Cardiac muscle cell (in vitro differentiated cells and primary cell): ENCODE measurements at places on chromosomes 7 and 10. TPM values are rescaled to one million over a fixed set of nuclear protein-coding genes. Genes with fewer than 3 reads are reported as not detected.

DNA sequence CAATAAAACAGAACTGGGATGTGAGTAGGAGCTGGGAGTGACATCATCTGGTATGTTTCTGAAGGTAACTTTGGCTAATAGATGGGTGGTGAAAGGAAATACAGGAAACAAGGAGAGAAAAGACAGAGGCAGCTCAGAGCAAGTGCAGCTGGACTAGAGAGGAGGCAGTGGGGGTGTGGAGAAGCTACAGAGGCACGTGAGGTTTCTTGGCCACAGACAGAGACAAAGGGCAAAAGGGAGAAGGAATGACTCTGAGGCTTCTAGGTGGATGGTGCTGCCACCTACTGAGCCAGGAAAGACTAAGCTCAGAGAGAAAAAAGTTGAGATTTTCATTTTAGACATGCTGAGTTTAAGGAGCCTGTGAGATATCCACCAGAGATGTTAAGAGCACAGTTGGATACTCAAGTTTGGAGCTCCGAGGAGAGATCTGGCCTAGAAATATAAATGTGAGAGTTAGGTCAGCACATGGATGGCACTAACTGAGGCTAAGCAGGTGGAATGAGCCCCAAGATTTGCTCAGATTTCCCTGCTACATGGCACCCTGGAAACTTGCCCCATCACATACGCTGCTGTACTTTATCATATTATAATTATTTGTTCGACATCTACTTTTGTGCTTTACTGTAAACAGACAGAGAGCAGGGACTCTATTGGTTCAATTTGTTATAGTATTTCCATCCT lies 293.0 kb upstream of the IMMP2L start:
- DNase-seq: peak; percentile 30
- H3K27me3 ChIP-seq: peaks cover 41% of the 10 kb centered on the region
- H3K4me3 ChIP-seq: no peak overlapping the region
- no peaks in the 10 kb centered on the region for H3K4me1 ChIP-seq

- no peaks in the 10 kb centered on the region for H3K4me1 ChIP-seq
- no peak for DNase-seq
- no peak overlapping the region for H3K4me3 ChIP-seq
- no peak overlapping the region for H3K27ac ChIP-seq
- no peaks in the 10 kb centered on the region for H3K36me3 ChIP-seq
Measured at GRCh38 chr10:49661140-49661856, 18.2 kb upstream of the C10orf53 start.

- H3K4me3 ChIP-seq: no peak overlapping the region
- no peaks in the 10 kb centered on the region for H3K4me1 ChIP-seq
- DNase-seq: peak; percentile 8
- H3K36me3 ChIP-seq: no peaks in the 10 kb centered on the region
Measured at GRCh38 chr10:127826154-127826725, 66.5 kb downstream of the CLRN3 start.

GRCh38 chr10:91493313-91493712 lies 83.2 kb downstream of the HECTD2 start:
- no peak overlapping the region for H3K27ac ChIP-seq
- no peaks in the 10 kb centered on the region for H3K36me3 ChIP-seq
- no peaks in the 10 kb centered on the region for H3K27me3 ChIP-seq

DNA sequence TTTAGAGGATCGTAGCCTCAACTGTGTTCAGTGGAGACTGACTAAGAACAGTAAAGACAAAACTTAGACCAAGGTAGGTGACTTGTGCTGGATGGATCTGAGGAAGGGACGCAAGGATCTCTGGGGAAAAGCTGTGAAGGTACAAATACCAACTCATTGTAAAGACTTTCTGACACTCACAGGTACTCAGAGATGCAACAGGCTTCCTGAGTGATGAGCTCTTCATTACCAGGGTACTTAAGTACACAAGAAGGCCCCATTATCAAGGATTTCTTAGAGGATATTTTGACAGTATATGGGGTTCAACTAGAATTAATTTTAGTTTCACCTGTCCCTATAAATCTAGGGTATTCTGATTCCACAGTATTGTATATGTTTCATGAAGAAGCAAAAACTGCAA lies 440.7 kb downstream of the PLXDC2 start:
- no peak for DNase-seq
- H3K27me3 ChIP-seq: no peaks in the 10 kb centered on the region
- no peak overlapping the region for H3K27ac ChIP-seq
- H3K36me3 ChIP-seq: no peaks in the 10 kb centered on the region
- no peak overlapping the region for H3K4me3 ChIP-seq
- no peaks in the 10 kb centered on the region for H3K4me1 ChIP-seq

DNA sequence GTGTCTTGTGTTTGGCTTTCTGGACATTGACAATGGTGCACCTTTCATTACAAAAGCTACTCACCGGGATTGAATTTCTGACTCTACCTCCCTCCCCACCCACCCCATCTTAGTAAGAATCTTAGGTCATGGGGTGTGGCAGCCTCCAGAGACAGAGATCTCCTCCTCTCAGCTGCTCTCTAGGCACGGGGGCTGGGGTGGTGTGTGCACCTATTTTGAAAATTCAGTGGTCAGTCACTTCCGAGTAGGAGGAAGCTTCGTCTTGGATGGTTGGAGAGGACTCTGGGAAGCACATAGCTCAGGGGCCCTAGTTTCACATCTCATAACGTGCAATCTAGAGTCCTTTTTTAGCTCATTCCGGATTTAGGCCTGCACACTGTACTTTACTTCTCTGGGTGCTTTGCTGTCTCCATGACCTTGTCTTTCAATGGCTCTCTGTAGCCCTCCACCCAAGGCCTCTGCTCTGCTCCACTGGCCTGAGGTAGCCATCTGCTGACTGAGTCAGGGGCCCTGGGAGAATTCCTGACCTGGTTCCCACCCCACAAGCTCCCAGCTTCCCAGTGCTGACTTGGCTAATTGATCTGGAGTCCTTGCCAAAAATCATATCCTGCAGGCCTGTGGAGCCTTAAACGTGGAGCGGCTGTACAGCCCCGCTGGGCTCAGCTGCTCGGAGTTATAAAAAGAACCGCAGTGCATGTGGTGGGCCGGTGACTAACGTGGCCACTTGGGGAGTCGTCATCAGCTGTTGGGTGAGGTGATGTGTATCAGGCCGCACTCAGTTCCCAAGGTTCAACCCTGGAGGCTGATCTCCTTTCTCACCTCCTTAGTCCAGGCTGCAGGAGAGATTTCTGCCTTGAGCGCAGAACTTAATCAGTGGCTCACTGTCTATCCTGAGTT lies 19.3 kb upstream of the ADAMTS14 start:
- H3K27ac ChIP-seq: peak overlapping the region; percentile 79
- H3K36me3 ChIP-seq: no peaks in the 10 kb centered on the region
- no peak overlapping the region for H3K4me3 ChIP-seq

DNA sequence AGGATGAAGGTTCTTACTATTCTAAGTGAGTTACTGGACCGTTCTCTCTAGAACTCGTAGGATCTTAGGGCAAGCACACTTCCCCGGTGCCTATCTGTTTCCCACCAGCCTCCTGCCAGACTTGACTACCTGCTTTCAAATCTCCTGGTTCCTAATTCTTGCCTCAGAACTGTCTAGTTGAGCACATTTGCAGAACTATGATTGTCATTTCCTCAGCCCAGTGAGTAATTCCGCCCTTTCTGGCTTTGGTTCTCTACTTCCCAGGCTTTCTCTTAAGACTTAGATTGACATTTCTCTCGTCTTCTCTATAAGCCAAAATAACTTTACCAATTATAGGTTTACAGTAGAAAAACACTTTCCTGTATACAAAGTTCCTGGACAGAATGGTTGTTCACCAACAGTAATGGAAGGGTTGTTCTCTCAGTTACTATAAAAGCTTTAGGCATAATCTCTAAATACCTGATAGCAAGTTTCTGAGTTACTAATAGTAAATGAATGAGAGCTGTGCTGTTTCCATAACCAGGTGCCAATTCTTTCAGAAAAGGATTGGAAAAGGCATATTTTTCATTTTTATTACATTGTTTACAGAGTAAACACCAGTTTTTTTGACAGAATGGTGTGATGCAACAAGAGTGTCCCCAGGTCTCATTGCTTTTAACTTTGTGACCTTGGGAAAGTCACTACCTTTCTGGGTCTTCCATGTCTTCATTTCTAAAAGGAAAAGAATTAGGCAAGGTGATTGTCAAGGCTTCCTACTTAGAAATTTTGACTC lies 41.1 kb downstream of the PLEKHA8 start:
- no peak overlapping the region for H3K4me3 ChIP-seq
- no peaks in the 10 kb centered on the region for H3K27me3 ChIP-seq
- peaks cover 7% of the 10 kb centered on the region for H3K36me3 ChIP-seq
- no peak for DNase-seq

DNA sequence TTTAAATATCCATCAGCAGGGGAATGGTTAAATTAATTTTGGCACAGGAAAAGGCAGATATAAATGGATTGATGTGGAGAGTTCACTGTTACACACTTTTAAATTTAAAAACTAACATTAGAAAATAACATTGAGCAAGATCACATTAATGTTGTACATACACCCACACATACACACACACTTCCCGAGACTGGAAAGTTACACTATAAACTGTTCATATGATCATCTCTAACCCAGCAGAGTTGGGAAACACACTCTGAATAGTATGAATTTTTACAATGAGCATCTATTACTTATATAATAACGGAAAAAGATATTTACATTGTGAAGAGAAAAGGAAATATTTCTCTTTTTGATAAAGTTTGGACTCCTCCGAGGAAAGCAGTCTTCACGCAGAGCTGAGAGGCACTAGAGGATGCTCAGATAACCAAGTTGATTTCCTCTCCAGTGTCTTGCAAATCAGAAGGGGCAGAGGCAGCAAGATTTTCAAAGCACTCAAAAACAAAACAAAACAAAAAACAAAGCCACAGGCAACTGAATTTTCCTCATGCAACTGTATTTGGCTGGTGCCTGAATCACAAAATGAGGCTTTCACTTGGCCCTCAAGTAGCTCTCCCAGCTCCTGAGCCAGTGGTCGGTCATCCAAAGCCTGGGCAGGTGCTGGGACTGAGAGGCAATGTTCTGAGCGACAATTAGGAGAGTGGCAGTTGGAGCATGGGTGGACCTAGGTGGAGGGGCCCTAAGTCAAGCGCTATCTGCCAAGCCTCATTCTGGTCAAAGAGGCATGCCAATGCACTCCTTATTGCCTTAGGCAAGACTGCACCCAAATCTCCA lies 10.5 kb upstream of the GATAD1 start:
- H3K4me1 ChIP-seq: no peaks in the 10 kb centered on the region
- no peak overlapping the region for H3K4me3 ChIP-seq
- H3K36me3 ChIP-seq: no peaks in the 10 kb centered on the region
- no peak for DNase-seq
- no peaks in the 10 kb centered on the region for H3K27me3 ChIP-seq

- H3K36me3 ChIP-seq: no peaks in the 10 kb centered on the region
- peak; percentile 44 for DNase-seq
- H3K27ac ChIP-seq: no peak overlapping the region
- no peaks in the 10 kb centered on the region for H3K27me3 ChIP-seq
- peaks cover 37% of the 10 kb centered on the region for H3K4me1 ChIP-seq
- H3K4me3 ChIP-seq: no peak overlapping the region
Measured at GRCh38 chr10:128050936-128051335, 75.3 kb downstream of the MKI67 start.

DNA sequence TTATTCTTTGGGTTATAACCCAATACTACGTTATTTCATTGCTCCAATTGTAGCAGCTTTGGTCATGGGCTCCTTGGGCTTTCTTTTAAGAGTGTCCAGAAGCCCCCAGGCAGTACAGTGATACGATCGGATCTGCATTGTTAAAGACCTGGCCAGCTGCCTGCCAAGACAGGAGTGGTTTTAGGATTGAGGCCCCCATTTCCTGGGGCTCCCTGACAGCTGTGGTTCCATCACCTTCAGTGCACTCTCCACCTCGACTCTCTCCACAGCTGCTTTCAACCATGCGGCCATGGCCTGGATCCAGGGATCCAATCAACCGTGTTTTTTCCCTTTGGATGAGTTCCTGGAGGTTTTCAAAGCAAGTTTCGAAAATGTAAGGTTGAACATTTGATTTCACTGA lies 123.4 kb upstream of the BTBD16 start:
- H3K27ac ChIP-seq: peak overlapping the region; percentile 60
- DNase-seq: peak; percentile 43
- H3K4me3 ChIP-seq: no peak overlapping the region
- H3K4me1 ChIP-seq: peaks cover 35% of the 10 kb centered on the region
- no peaks in the 10 kb centered on the region for H3K27me3 ChIP-seq

DNA sequence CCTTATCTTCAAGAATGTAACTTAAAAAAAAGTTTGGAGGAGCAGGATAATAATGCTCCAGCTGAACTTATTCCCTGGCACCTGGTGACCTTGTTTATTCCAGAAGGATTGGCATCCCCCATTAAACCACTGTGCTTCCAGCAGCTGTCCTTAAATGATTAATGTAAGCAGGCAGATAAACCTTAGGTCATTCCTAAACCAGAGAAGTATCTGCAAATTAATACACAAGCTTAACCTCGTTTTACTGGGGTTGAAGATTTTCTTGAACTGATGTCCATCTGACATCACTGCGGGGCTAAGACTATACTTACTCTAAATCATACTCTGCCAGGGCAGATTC lies 116.1 kb upstream of the PALS2 start:
- no peaks in the 10 kb centered on the region for H3K4me1 ChIP-seq
- H3K27ac ChIP-seq: no peak overlapping the region
- DNase-seq: no peak
- no peaks in the 10 kb centered on the region for H3K36me3 ChIP-seq
- H3K4me3 ChIP-seq: no peak overlapping the region
- H3K27me3 ChIP-seq: no peaks in the 10 kb centered on the region

GRCh38 chr10:101997803-101998202 lies 58.2 kb downstream of the ARMH3 start:
- no peak overlapping the region for H3K4me3 ChIP-seq
- no peak for DNase-seq
- peaks cover 23% of the 10 kb centered on the region for H3K4me1 ChIP-seq
- H3K27ac ChIP-seq: no peak overlapping the region
- H3K27me3 ChIP-seq: no peaks in the 10 kb centered on the region

- no peak for DNase-seq
- H3K4me3 ChIP-seq: no peak overlapping the region
- H3K27me3 ChIP-seq: peaks cover 9% of the 10 kb centered on the region
- no peak overlapping the region for H3K27ac ChIP-seq
- H3K4me1 ChIP-seq: no peaks in the 10 kb centered on the region
Measured at GRCh38 chr7:65250697-65251395, 122.8 kb upstream of the ZNF92 start.

- no peak for DNase-seq
- H3K27me3 ChIP-seq: no peaks in the 10 kb centered on the region
- no peaks in the 10 kb centered on the region for H3K36me3 ChIP-seq
- no peak overlapping the region for H3K4me3 ChIP-seq
- H3K27ac ChIP-seq: no peak overlapping the region
Measured at GRCh38 chr7:142838461-142839213, 16.2 kb upstream of the EPHB6 start.

- H3K4me1 ChIP-seq: no peaks in the 10 kb centered on the region
- H3K36me3 ChIP-seq: no peaks in the 10 kb centered on the region
- no peak for DNase-seq
- no peak overlapping the region for H3K27ac ChIP-seq
Measured at GRCh38 chr10:66981361-66982052, 55.7 kb downstream of the LRRTM3 start.

Gene FAM25A
- total RNA-seq: not detected in 2 replicates

Gene FAM241B
- total RNA-seq: 8.5 and 13.7 TPM in 2 replicates

Gene OPN4
- total RNA-seq: 0.18 TPM in 1 of 2 replicates, not detected in the other

Gene SPAM1
- total RNA-seq: not detected in 2 replicates

Gene MAGI2
- 16.8 and 24.7 TPM in 2 replicates for total RNA-seq

Gene CTAGE4
- not detected in 2 replicates for total RNA-seq

Gene SLC18A3
- total RNA-seq: not detected in 2 replicates
